ENCODE measurements at places on chromosomes 1 and 21.

GRCh38 chr1:228181645-228182034 is 16.0 kb downstream of the IBA57 start:
- no peak for DNase-seq

DNA sequence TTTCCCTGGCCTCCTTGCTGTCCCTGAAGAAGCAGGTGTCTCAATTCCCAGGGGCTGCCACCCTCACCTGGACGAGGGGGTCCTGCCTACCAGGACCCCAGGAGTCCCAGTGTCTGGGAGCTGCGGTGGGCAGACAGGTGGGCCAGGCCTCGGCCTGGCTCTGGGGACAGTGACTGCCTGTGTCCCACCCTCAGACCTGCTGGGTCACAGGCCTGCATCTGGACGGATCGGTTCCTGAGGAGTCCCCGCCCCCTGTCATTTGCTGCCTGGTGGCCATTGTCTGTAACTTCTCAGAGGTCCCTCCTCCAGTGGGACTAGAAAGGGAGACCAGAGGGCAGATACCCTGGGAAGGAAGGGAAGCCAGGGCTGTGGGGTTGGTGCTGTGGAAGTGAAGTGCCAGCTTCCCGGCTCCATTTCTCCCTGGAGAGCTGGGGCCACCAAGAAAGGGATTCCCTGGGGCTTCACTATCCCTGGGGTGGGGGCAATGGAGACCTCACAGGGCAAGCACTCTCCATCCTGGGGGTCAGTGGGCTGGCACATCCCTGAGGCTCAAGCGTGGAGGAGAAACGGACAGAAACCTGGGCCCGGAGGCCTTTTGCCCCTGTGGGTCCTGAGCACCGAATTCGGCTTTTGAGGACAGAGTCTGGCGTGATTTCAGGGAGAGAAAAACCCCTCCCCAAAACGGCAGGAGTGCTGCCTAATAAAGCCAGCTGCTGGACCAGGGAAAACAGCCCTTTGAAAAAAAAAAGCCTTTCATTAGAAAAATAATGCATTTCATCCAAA is 157.3 kb downstream of the PEX14 start:
- DNase-seq: no peak

GRCh38 chr1:194067772-194068171 is 881.4 kb upstream of the B3GALT2 start:
- no peak for DNase-seq

GRCh38 chr1:172894349-172895049 is 156.2 kb downstream of the TNFSF18 start:
- DNase-seq: no peak

DNA sequence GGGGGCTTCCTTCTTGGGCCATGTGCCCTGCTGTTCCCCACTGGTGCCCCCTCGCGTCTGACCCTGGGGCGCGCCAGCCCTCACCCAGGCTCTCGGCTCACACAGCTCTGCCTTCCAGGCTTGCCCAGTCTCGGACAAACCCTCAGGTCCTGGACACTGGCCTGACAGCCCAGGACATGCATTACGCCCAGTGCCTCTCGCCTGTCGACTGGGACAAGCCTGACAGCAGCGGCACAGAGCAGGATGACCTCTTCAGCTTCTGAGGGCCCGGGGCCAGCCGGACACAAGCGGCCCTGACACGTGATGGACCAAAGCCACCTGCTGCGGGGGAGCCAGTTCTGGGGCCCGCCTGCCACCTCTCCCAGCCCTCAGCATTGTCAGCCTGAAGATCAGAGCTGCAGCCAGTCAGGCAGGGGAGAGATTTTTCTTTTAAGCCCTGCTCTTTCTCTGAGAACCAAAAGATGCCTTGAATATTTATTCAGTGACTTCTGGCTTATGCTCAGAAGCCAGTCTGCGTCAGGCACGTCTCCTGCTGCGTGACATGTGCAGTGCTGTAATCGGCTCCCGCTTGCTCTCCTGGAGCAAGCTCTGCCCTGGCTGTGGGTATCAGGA is 23.4 kb downstream of the LDLRAP1 start:
- DNase-seq: no peak

DNA sequence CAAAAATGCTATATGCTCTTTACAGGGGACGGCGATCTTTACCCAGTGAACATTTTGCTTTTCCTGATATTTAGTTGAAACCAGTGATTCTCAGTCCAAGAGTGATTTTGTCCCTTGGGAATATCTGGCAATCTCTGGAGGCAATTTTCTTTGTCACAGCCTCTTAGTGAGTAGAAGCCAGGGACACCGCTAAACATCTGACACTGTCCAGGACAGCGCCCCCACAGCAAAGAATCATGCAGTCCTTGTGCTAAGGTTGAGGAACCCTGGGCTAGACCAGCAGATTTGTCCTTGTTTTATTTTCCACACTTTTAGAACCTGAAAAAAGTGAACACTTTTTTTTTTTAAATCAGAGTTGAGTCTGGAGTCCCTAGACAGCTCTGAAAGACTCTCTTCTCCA is 13.1 kb downstream of the EVA1C start:
- DNase-seq: no peak

DNA sequence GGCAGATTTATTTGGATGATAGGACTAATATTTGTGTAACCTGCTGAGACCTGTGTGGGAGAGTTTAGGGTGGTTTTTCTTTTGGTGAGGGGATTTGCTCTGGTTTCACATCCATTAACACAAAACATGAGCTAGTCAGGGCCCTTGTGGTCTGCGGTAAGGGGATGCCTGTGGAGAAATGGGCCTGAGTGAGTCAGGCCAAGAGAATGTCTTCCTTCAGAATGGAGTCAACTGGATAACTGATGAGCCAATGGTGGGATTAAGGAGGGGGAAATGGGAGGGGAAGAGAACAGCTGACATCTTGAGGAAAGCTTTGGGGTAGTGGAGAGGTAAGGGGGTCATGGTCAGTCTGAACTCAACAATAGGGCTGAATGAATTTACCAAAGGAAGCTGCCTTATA is 13.9 kb downstream of the WNT2B start:
- DNase-seq: no peak

- no peak for DNase-seq
Observed at GRCh38 chr1:79711001-79711431, 704.5 kb upstream of the ADGRL4 start.

GRCh38 chr21:41878831-41879189 is 334 bp downstream of the PRDM15 start:
- peak; percentile 28 for DNase-seq

DNA sequence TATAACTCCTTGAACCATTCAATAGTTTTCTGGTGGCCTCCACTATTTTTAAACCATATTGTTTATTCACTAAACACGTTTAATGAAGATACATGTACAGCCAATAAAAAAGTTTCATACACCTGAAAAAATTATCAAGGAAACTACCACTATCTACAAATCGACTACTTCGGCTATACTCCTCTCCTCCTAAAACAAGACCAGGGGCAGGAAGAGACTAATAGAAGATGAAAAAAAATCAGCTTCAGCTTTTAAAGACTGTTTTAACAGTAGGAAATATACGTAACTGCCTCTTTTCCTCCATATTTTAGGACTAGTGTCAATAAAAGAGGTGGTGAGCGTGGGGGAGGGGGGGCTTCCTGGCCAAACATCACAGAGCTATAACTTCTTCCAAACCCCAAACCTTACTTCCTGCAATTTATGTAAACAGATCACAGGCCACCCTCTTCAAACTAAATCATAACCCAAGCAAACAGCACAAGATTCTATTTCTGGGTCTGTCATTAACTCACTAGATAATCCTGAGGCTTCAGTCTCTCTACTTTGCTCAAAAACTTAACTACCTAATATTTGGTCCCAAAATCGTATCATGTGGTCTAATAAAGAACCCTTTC is 15.1 kb downstream of the FOXJ3 start:
- no peak for DNase-seq

GRCh38 chr1:96416111-96416595 is 305.4 kb upstream of the PTBP2 start:
- no peak for DNase-seq

GRCh38 chr1:158324395-158324794 is 6.9 kb downstream of the CD1B start:
- DNase-seq: no peak

GRCh38 chr1:228343191-228343661 is 63.4 kb downstream of the TRIM11 start:
- DNase-seq: no peak

DNA sequence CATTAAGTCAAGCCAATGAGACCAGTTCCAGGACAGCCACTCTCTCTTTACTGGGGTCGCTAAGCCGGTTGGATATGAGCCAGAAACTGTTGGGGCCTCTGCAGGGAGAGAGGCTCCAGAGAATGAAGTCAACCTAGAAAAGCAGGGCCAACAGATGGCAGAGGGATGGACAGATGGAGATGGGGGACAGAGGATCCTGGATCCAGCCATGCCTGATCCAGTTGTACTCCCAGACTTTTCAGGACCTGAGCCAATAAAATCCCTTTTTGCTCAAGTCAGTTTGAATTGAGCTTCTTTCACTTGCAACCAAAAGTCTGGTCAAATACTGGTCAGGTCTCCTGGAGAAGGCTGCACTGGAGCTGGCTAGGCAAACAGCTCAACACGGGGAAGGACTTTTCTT is 2.2 kb downstream of the DHCR24 start:
- no peak for DNase-seq

DNA sequence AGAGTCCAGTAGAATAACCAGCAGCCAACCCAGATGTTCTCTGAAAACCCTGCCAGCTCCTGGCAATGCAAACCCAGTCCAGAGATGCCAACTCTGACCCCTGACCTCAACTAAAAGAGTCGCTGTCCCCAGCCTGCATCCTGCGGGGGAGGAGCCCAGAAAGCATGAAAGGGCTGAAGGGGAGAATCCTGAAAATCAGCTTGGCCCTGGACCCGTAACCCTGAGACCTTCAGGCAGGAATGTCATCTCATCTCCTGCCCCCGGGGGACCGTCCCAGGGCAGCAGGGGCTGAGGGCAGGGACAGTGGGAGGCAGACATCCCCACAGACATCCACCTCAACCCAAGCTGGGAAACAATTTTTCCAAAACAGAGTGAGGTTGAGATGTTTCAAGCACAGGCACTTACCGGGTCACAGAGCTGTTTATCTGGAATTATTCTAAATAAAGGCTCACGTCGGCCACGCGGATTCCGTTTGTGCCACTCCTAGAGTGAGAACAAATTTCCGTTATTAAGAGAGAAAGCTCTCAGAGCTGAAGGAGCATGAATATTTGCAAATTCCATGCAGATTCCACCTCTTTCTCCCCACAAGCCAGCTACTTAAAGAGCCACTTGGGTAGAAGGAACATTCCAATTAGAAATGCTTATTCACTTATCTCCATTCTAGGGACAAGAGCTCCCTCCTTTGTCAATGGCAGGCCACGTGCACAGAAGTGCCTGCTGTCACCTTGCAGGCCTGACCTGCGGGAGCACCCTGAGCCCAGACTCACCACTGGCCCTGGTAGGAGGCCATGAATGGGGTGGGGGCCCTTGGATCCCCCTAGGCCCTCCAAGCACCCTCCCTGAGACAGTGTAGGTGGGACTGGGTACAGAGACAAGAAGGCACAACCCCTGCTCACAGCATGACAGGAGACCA is 240.1 kb downstream of the NPHP4 start:
- DNase-seq: no peak

DNA sequence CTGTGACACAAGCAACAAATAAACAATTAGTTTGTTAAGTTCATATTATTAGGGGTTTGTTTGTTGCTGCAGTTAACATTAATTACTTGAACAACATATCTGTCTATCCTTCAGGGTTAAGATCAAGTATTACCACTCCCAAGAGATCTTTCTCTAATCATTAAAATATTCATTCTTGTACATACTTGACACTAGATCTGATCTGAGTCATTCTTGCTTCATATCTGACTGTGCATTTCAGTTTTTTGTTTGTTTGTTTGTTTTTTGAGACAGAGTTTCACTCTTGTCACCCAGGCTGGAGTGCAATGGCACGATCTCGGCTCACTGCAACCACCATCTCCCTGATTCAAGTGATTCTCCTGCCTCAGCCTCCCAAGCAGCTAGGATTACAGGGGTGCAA is 613.3 kb upstream of the PLXNA2 start:
- no peak for DNase-seq

- no peak for DNase-seq
Observed at GRCh38 chr1:36520771-36521420, 38.2 kb upstream of the CSF3R start.

- peak; percentile 81 for DNase-seq
Observed at GRCh38 chr1:224503161-224504118, 68.8 kb upstream of the WDR26 start.

Data from NCI-H526 (cell line).